ENCODE measurements at places on chromosomes 4 and X.

DNA sequence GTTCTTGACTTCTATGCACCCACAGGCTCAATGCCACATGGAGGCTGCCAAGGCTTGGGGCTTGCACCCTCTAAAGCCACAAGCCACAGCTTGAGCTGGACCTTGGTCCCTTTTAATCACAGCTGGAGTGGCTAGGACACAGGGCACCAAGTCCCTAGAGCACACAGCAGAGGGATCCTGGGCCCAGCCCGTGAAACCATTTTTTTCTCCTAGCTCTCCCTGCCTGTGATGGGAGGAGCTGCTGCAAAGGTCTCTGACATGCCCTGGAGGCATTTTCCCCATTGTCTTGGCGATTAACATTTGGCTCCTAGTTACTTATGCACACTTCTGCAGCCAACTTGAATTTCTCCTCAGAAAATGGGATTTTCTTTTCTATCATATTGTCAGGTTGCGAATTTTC is 410.9 kb downstream of the GRID2 start:
- no peak for DNase-seq

DNA sequence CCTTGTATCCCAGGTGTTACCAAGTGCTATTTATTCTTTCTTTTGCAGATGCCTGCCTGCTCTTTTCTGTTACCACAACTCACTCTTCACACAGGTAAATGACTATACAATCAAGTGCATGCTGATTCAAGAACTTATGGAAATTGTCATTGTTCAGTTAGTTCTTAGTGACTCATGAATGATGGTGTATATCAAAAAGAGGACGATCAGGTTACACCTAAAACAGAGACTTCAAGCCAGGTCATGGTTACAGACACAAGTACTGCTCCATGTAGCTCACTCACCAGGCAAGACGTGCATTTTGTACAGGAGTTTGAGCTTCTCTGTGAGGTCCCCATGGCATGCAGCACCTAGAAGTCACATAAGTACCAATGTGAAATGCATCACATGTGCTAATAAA is 59.3 kb upstream of the UCP1 start:
- DNase-seq, result no peak

- peak; percentile 21 for DNase-seq
Observed at GRCh38 chrX:33211356-33212260, at the start of gene DMD. Gene DMD (minus strand): TSS chrX:33211549. CDS start chrX:33211312, 237 bp downstream.

DNA sequence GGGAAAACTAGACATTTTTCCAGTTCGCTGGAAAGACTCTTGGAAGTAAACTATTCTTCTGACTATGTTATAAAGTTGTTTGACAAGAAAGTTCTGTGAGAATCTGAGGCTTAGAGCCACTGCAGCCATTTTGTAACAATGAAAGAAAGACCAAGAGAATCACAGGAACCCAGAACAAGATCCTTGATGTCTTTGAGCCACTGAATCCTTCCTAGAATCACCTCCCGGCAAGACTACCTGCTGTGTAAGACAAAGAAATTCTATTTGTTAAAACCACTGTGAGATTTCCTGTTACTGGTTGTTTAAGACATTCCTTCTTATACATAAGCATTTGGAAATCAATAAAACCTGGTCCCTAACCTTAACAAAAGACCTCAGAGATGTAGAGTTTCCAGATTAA is 175.7 kb upstream of the RASGEF1B start:
- no peak for DNase-seq

DNA sequence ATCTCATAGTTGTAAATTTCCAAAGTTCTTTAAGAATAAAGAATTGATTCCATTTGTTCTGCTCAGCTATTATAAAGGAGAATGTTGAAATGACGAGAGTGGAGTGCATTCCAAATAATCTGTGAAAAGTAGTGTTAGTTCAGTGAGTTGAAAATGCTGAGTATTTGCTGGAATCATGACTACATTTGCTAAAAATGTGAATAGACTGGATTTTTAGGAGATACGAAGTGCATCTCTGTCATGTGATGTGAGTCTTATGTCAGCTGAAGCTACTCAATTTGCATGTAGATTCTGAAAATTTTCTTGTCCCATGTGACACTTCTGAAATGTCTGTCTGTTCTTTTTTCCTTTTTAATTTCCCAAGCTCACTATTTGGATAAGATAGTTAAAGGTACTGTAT is 206.0 kb downstream of the DCTD start:
- no peak for DNase-seq

GRCh38 chr4:67451464-67451863 is 93.8 kb downstream of the CENPC start:
- DNase-seq, result no peak

DNA sequence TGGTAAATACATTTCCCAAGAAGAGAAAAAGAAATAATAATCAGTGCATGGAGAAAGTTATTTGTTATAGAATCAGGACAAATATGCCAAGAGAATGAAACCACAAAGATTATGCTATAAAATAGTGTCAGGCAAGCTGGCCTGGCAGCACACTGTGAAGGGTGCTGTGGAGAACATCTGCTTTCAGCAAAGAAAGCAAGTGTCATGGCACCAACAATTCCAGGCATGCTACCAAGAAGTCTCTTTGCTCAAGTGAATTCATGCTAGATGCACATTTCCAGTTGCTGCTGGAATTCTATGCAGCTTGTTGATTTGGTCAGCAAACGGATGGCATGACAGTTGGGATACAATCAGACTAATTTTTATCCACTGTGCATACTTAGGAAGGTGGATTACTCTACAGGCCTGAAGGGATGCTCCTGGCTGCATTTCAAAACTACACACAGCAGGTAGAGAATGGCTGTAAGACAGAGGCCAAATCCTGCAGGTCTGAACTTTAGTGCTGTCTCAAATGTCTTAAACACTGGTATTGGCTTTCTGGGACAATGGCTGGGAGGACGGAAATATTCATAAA is 154.6 kb upstream of the FAT1 start:
- no peak for DNase-seq

DNA sequence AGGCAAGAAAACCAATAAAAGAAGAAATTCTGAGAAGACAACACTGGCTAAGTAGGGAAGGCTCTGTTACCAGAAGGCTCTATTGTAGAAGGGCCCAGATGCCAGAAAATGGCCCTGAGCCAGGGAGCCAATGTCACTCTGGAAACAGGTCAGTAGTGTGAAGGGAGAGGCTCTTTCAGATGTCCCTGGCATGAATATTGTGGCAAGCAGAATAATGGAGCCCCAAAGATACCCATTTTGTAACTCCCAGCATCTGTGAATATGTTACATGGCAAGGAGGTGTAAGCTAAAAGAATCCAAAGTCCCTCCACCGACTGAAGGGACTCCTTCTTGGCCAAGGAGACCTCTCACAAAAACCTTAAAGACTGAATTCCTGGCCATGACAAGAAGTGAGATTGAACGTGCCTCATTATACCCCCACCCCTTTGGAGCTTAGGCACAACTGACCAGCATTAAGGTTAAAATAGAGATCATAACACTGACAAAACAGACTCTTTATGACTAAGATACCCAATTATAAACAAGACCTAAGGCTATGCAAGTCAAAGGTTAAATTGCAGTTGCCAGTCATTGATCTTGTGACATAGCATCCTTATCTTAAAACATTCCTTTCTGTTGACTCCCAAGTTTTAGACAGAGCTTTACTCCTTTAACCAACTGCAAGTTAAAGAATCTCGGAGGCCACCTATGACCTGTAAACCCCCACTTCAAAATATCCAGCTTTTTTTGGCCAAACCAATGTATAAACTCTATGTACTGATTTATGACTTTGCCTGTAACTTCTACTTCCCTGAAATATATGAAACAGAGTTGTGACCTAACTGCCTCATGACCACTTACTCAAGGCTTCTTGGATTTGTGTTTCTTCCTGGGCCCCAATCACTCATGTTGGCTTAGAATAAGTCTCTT is 42.2 kb upstream of the SMIM10 start:
- DNase-seq, result no peak

DNA sequence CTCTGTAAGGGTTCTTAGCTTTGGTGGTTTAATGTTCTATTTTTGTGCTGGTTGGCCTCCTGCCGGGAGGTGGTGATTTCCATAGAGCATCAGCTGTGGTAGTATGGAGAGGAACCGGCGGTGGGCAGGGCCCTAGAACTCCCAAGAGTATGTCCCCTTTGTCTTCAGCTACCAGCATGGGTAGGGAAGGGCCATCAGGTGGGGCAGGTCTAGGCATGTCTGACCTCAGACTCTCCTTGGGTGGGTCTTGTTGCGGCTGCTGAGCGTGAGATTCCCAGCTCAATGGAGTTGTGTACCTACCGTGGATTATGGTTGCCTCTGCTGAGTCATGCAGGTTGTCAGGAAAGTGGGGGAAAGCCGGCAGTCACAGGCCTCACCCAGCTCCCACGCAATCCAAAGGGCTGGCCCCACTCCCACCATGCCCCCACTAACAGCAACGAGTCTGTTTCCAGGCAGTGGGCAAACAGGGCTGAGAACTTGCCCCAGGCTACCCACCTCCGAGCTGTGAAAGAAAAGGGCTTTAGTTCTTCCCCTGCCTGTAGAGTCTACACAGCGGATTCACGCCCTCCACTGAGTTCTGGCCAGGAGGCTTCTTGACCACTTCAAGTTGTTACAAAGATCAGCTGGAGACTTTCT is 235.9 kb downstream of the RPA4 start:
- no peak for DNase-seq

GRCh38 chr4:42150653-42151567 is 1.5 kb downstream of the BEND4 start:
- DNase-seq, result peak; percentile 67

GRCh38 chrX:19121898-19122640 is at the start of gene ADGRG2:
Gene ADGRG2 (minus strand): TSS chrX:19122468. CDS start chrX:19068834, 53,634 bp downstream.
- peak; percentile 60 for DNase-seq

- DNase-seq, result no peak
Observed at GRCh38 chr4:140247237-140247636, 93.3 kb upstream of the MAML3 start.

DNA sequence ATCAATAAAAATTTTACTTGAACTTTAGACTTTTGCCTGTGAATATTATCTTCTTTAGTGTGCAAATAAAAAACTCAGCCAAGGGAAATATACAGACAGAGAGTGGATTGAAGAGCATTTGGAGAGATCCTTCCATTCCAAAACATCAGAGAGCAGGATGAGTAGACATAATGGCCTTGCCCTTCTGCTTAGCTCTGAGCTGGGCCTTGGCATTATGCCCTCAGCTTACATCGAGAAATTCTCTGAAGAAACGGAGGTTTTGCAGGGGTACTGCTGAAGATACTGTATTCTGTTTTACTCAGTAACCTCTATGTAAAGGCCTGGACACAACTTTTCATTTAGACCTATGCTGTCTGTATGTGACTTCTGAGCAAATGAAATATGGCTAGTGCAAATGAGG is 317.4 kb downstream of the STIM2 start:
- DNase-seq, result no peak

GRCh38 chr4:53240573-53240972 is 125.3 kb downstream of the SCFD2 start:
- no peak for DNase-seq
